ENCODE measurements at places on chromosomes 11 and 22. TPM values are rescaled to one million over a fixed set of nuclear protein-coding genes. Genes with fewer than 3 reads are reported as not detected.

KIF18A gene
- 0.08 TPM for total RNA-seq

CABP7 gene
- total RNA-seq: not detected

GRCh38 chr11:9060700-9061111 lies 30.7 kb downstream of the SCUBE2 start:
- no peak for DNase-seq

DNA sequence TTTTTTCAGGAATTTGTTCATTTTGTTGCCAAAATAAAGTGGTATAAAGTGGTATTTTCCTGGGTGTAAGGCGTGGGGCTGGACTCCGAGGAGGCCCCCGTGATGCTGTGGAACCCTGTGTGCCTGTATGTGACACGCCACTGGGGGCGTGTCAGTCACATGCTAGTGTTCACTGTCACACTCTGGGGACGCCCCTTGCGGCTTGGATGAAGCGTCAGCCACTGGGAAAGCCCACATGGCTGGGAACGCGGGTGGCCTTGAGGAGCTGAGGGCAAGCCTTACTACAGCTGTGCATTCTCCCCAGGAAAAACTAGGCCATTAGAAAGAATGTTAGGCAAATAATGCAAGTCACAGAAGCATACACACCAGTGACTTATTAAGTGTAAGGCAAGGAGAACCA lies 77.0 kb upstream of the SLC25A18 start:
- DNase-seq: no peak
